ENCODE measurements at places on chromosomes 5 and 9.
A peak's percentile ranks its signal among the peaks of the same experiment; 100 is the strongest.

DNA sequence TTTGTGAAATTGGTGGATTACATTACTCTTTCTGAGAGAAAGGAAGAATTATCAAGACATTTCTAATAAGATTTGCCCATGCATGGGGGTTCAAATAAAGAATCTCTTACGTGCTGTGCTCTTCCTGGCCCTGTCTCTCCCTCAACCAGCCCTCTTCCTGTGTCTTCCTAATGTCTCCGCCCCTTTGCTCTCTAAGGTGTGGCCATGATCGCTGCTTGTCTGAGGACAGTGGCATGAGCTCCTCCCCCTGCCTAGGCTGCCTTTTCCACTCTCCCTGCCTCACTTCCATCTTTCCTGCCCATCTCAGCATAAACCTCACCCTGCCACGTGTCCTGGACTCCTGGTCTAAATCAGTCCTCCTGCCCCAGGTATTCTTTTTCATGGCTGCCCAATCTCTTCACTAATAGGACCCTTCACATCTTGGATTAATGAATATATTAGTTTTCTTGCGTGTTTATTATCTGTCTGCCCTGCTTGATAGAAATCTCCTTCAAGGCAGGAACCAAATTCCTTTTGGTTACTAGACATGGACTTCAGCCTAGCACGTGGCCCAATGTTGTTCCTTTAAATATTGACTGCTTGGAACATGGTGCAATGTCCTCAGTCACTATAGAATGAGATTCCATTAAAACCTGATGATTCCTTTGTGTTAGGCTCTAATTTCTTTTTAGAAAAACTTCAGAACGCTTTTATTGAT is 122.3 kb downstream of the MTRR start:
- DNase-seq, result no peak

GRCh38 chr9:79026316-79026715 is 545.4 kb upstream of the TLE4 start:
- DNase-seq, result no peak

DNA sequence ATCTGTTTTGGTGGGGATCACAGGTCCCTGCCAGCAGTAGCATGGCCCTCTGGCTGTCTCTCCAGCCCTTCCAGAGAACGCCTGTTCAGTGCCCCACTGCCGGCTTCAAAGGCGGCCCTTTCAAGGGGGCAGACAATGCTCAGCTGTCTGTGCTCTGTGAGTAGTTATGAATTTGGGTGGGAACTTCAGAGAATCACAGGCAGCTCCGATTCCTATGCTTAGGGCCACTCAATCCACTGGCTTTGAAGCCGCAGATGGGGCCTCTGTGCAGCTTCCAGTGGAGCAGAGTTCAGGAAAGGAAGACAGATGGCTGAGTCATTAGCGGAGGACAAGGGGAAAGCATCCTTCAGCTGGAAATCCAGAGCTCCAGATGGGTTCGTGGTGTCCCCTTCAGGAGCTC is 42.4 kb downstream of the NKX2-5 start:
- DNase-seq, result no peak

- no peak for DNase-seq
Observed at GRCh38 chr5:159345336-159345735, 15.0 kb upstream of the IL12B start.

DNA sequence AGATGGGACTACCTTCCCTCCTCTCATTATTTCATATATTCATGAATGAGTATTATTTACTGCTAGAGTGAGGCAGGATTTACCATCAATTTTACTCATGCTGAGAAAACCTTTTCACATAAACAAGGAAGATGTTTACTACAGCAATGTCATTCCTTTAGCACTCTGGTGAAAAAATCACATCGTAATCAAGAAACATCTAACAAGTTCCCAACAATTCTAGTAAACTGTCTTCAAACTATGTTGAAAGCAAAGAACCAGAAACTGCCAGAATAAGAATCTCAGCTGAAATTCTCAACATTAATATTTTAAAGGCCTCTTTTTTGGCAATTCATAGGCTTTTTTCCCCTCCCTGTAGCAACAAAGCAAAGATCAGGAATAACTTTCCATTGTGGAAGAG is 28.2 kb downstream of the AUH start:
- no peak for DNase-seq

- no peak for DNase-seq
Observed at GRCh38 chr5:151243564-151243963, 9.4 kb upstream of the GM2A start.

GRCh38 chr5:56769875-56770604 is 45.3 kb upstream of the MAP3K1 start:
- no peak for DNase-seq

- DNase-seq, result no peak
Observed at GRCh38 chr5:54620141-54620933, 102.8 kb downstream of the SNX18 start.

DNA sequence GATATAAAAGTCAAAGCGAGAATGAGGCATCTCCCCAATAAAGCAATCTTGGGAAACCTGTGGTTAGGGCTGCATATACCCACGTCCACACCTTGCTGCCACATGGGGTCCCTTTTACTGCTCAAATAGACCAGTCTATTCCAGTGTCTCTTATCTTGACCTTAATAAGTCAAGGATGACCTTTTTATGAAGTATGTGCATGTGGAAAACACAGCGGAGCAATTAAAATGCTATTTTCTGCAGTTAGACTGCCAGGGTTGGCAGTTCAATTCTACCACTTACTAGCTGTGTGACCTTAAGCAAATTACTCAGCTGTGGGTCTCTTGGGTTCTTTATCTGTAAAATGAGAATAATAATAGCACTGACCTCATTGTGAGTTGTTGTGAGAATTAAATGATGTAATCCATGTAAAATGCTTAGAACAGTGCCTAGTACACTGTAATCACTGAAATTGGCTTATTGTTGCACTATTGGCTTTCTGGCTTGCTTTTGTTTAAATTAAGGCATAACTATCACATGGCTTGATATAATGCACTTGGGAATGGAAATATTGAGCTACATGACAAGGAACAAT is 67.8 kb upstream of the HSPB3 start:
- no peak for DNase-seq

GRCh38 chr5:11268891-11269290 is 507.9 kb upstream of the DAP start:
- DNase-seq, result no peak

GRCh38 chr9:91423785-91424402 is at the start of gene NFIL3:
Gene NFIL3, minus strand, starts transcription at chr9:91423832. Its CDS starts 13,098 bp downstream, at chr9:91410734.
- peak; percentile 61 for DNase-seq

DNA sequence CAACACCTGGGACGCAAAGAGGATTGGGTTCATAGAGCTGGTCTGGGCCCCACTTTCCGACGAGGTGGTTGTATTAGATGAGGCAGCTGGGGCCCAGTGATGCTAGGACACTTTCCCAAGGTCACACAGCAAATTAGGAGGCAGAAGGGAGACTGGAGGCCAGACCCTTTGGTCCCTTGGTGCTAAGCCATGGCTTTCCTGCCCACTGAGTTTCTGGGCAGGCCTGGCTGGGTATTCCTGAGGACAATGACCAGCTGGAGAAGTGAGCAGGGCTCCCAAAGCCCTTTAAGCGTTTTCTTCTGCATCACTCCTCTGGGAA is 66.2 kb downstream of the PSD2 start:
- no peak for DNase-seq

DNA sequence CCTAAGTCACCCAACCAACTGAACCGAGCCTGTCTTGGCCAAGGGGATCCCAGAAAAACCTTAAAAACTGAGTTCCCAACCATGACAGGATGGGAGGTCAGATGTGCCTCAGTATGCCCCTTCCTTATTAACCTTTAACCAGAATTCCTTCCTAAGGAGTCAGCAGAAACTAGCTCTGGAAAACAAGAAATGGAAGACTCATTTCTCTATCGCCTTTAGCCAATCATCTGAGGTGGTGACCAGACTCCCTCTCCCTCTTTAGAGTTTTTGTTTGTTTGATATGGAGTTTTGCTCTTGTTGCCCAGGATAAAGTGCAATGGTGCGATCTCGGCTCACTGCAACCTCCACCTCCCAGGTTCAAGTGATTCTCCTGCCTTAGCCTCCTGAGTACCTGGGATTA is 37.5 kb downstream of the SLC28A3 start:
- DNase-seq, result no peak

GRCh38 chr5:36573438-36573837 is 33.0 kb upstream of the SLC1A3 start:
- DNase-seq, result no peak

GRCh38 chr5:113283558-113283957 is 151.2 kb downstream of the TSSK1B start:
- no peak for DNase-seq

- no peak for DNase-seq
Observed at GRCh38 chr5:127192836-127193338, 97.7 kb upstream of the MEGF10 start.

DNA sequence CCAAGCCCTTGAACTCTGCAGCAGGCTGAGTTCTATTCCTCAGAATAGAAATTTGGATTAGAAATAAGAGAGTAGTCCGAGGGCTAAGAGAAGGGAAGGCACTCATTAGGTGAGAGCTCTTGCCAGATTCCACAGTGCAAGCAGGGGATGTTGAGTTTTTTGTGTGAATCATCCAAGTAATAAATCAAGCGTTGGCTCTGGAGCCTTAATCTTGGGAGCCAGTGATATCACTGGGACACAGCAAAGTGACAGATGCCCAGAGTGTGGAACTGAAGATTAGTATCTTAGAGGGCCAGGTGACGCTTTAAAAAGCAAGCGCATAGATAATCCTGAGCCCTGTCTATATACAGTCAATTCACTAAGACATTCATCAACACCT is 60.3 kb downstream of the FOXD1 start:
- DNase-seq, result no peak

GRCh38 chr9:113471566-113471965 is 8.0 kb downstream of the RGS3 start:
- DNase-seq, result no peak

GRCh38 chr9:3137347-3137695 is 293.4 kb upstream of the PUM3 start:
- no peak for DNase-seq

GRCh38 chr9:137720571-137721110 is 101.8 kb downstream of the EHMT1 start:
- no peak for DNase-seq

DNA sequence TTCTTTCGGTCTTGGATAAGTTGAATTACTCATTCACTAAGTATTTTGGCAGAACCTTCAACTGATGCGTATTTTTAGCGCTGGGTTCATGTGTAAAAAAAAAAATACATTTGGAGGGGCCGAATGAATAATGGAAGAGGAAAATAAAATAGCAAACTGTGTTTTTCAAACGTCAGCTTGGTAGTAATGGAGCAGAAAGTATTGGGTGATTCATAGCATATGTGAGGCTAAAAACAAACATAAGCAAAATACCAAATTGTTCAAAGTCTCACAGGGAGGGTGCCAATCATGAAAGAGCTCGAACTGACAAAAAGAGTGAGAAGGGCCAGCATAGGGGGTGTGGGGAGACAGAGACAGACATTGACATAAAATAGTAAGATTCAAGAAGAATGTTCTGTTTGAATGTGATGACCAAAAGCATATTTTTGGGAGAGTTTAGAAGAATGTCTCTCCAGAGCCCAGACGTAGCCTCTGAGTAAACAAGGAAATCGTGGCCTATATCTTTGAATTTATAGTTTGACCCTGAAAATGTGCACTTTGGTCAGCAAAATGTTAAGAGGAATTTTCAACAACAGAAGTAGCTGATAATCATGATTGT is 174.9 kb upstream of the HMHB1 start:
- DNase-seq, result no peak

GRCh38 chr9:89173072-89173471 is 5.5 kb downstream of the SHC3 start:
- no peak for DNase-seq

GRCh38 chr5:148471379-148471778 is 87.6 kb downstream of the FBXO38 start:
- DNase-seq, result no peak

GRCh38 chr5:52685566-52685965 is 102.2 kb upstream of the ITGA1 start:
- no peak for DNase-seq

GRCh38 chr5:91910247-91910646 is 527.1 kb upstream of the ARRDC3 start:
- no peak for DNase-seq

DNA sequence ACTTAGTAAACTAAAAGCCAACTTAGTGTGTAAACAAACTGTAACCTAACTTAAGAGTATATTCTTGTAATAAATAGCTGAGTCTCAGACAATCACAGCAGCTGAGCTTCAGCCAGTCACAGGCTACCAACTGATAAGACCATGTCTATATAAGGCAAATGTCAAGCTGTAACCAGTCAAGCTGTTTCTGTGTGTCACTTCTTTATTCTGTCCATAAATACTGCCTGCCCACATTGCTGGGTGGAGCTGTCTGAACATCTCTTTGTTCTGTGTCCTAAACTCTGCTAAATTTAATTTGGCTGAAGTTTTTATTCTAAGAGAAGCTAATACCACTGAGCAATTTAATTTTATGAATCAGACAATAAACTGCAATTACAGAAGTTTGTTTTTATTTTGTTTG is 412.1 kb upstream of the CDH10 start:
- no peak for DNase-seq

DNA sequence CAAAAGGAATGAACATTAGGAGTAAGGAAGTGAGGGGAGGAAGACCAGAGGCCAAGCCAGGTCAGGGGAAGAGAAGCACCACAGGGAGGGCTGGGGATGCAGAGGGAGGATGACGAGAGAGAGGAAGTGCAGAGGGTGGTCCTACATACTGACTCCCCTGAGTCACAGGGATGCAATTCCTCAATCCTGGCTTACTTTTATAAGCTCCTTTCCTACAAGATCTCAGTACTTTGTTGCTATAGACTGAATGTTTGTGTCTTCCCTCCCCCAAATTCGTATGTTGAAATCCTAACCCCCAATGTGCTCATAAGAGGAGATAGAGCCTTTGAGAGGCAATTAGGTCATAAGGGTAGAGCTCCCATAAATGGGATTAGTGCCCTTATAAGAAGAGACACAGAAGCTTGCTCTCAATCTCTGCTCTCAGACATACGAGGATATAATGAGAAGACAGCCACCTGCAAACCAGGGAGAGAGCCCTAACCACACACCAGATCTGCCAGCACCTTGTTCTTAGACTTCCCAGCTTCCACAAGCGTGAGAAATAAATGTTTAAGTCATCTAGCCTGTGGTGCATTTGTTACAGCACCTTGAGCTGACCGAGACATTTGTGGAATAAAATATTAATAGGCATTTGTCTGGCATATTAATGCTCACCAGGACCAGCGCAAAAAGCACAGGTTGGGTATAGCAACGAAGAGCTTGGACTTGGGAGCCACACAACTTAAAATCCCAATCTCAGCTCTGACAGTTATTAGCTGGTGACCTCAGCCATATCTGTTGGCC is 33.4 kb downstream of the GCNT4 start:
- DNase-seq, result no peak

- DNase-seq, result no peak
Observed at GRCh38 chr5:158303275-158303674, 444.3 kb upstream of the CLINT1 start.

- no peak for DNase-seq
Observed at GRCh38 chr5:176545388-176545736, 3.8 kb upstream of the CDHR2 start.

GRCh38 chr5:15791274-15791673 is 291.3 kb downstream of the FBXL7 start:
- DNase-seq, result no peak

GRCh38 chr5:79602889-79603288 is 9.4 kb upstream of the TENT2 start:
- no peak for DNase-seq

GRCh38 chr9:131727184-131727759 is 12.6 kb downstream of the RAPGEF1 start:
- DNase-seq, result no peak

- no peak for DNase-seq
Observed at GRCh38 chr5:68415177-68416085, 199.9 kb downstream of the PIK3R1 start.

Measured in naive B cell (primary cell).